ENCODE measurements at places on chromosomes 11 and 22. TPM values are rescaled to one million over a fixed set of nuclear protein-coding genes. Genes with fewer than 3 reads are reported as not detected.

The PDGFD gene
- total RNA-seq: not detected

The ZBTB44 gene
- 33.0 TPM for total RNA-seq

The IGF2 gene
- total RNA-seq: 1.5 TPM

The FANCF gene
- total RNA-seq: 19.9 TPM

The IL17REL gene
- total RNA-seq: not detected

The SLC22A12 gene
- not detected for total RNA-seq

- H3K27ac ChIP-seq: no peak overlapping the region
- peaks cover 3% of the 10 kb centered on the region for H3K27me3 ChIP-seq
- DNase-seq: no peak
- H3K4me1 ChIP-seq: no peaks in the 10 kb centered on the region
- no peaks in the 10 kb centered on the region for H3K36me3 ChIP-seq
Measured at GRCh38 chr11:68989936-68990606, 9.3 kb upstream of the MRGPRD start.

- H3K4me1 ChIP-seq: no peaks in the 10 kb centered on the region
- DNase-seq: no peak
- no peaks in the 10 kb centered on the region for H3K27me3 ChIP-seq
- H3K36me3 ChIP-seq: no peaks in the 10 kb centered on the region
- no peak overlapping the region for H3K27ac ChIP-seq
- no peak overlapping the region for H3K4me3 ChIP-seq
Measured at GRCh38 chr11:102900346-102900745, 25.6 kb upstream of the MMP12 start.

- no peak for DNase-seq
- peaks cover 44% of the 10 kb centered on the region for H3K36me3 ChIP-seq
- H3K4me1 ChIP-seq: peaks cover 32% of the 10 kb centered on the region
- H3K4me3 ChIP-seq: no peak overlapping the region
- H3K27me3 ChIP-seq: no peaks in the 10 kb centered on the region
- no peak overlapping the region for H3K27ac ChIP-seq
Measured at GRCh38 chr11:63896071-63896470, 20.9 kb downstream of the RCOR2 start.

DNA sequence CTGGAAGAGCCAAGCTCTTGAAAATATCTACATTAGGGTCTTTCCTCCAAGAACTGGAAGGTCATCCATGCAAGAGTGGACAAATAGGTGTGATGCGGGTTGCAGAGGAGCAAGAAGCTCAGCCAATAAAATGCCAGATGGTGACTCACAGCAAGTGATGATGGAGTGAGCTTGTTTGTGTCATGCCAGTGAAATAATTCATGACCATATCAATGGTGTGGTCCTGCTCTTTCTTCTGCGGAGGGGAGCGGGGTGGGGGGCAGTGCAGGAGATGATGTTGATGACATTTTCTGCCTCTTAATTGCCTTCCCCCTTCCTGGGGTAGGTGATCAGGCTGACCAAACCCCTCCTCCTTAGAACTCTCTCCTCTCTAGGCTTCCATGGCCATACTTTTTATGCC, 118.5 kb upstream of the TIMP3 start:
- no peaks in the 10 kb centered on the region for H3K4me1 ChIP-seq
- H3K27me3 ChIP-seq: no peaks in the 10 kb centered on the region
- H3K4me3 ChIP-seq: no peak overlapping the region
- no peak overlapping the region for H3K27ac ChIP-seq
- DNase-seq: no peak

DNA sequence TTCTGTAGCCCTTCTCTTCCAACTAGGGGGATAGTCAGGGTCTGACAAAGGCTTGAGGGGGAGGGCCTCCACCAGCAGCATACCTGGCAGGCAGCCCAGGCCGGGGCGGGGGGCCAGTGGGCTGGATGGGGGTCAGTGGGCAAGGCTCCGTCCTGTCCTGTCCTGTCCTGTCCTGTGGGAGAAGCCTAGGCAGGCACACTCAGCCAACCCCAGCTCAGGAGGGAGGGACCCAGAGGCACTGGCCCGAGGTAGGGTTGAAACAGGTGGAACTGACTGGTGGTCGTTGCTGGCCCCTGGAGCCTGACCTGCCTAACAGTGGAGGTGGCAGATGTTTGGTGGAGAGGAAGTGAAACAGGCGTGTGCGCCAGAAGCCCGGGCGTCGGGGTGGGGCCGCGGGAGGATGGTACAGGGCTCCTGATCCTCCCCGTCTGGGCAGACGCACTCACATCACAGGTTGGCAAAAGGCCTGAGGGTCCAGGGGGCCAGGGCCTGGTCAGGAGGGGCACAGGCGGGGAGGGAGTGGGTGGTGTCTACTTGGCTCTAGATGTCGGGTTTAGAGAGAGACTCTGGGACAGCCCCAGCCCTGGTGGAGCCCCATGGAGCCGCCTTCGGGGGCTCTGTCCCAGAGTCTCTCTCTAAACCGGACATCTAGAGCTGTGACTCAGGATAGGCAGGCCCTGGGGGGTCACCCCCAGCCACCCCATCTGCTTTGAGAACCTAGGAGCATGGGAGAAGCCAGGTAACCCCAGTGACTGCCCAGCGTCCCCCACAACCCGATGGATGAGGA, 32.5 kb upstream of the GRAMD4 start:
- H3K27ac ChIP-seq: peak overlapping the region; percentile 61
- DNase-seq: no peak
- peaks cover 3% of the 10 kb centered on the region for H3K27me3 ChIP-seq
- peak overlapping the region; percentile 74 for H3K4me3 ChIP-seq
- H3K36me3 ChIP-seq: peaks cover 2% of the 10 kb centered on the region

DNA sequence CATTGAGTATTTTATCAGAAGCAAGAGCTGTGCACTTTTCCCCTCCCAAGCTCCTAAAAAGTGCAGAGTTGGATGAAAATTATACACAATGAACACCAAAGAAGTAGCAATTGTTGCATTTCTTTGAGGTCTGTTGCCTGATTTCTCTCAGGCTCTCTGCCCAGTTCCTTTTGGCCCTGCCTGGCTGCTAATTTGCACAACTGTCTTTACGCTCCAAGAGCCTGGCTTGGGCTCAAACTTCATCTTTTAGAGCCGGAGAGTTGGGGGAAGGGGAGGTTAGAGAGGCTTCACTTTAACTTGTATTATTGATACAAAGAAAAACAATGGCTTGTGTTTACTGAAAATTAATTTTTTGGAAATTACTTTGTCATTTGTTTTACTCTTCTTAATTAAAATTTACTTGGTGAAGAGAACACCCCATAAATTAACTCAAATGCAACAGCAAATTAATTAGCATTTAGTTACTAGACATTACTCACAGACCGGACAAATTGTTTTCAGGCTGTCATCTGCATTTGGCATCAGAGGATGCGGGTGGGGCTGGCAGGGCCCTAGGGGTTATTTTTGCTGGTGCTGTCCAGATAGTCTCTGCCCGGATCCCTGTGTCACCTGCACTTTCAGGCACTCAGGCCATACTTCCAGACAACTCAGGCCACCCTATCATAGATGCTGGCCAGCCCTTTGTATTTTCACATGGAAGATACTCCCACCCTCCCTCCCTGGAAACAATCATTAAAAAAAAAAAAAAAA, 407.3 kb downstream of the NXPE2 start:
- no peak overlapping the region for H3K27ac ChIP-seq
- H3K4me3 ChIP-seq: no peak overlapping the region
- H3K27me3 ChIP-seq: no peaks in the 10 kb centered on the region
- DNase-seq: no peak

DNA sequence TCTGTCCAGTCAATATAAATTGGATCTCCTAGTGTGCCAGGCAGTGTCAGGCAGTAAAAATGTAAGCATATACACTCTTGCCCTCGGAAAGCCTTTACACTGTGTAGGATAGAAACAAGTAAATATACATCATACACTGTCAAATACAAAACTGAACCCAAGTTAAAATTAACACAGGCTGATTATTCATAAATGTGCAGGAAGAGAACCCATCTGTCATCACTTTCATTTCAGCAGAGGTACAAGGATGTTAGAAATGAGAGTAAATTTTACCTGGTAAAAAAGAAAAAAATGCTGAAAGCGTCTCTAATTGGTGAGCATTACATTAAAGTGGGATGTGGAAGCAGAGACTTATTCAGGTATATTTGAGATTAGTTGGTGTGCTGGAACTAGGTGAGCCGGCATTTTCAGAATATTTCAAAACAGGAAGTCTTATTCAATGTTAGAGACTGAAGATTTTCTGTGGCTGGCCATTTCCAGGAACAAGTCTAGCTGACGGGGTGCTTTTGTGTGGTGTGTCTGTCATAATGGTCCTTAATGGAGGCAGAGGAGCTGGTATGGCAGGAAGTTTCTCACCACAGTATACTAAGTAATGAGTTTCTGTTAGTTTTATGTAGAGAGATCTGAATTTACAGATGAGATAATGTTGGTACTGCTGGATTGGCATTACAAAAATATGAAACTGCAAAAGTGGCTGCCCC, 192.6 kb downstream of the CASP12 start:
- peak; percentile 79 for DNase-seq
- peaks cover 3% of the 10 kb centered on the region for H3K36me3 ChIP-seq
- peak overlapping the region; percentile 94 for H3K27ac ChIP-seq

DNA sequence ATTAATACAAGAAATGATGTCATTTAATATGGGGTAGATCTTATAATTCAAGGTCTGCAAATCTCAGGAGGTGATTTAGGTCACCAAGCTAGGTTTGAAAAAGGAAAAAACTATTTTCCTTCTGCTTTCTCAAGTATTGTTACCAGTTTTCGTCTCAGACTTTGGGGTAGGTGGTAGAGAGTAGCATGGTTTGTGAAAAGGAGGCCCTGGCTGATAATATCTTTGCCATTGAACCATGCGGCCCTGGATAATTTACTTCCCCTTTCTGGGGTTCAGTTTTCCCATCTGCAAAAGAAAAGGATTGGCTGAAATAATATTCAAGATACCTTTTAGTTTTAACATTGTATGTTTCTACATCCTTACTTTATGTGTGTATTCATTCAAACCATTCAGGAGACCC, 92.1 kb downstream of the WNT11 start:
- H3K36me3 ChIP-seq: peaks cover 4% of the 10 kb centered on the region
- no peaks in the 10 kb centered on the region for H3K27me3 ChIP-seq
- H3K27ac ChIP-seq: no peak overlapping the region
- no peak overlapping the region for H3K4me3 ChIP-seq

DNA sequence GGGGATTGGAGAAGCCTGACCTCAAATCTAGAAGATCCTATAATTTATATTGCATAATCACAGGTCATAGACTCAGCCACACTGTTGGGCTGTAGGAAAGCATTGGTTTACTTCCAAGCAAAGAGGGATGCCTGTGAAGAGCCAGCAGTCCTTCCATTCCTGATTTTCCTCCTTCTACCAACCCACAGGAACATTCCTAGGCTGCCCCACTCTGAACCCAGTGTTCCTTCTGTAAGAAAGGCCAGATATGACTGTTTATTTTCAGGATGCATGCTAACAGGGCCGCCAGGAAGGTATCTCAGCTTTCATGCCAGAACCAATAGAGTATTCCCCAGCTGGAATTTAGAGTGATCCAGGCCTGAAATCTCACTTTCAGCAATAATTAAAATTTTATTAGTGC, 197.1 kb downstream of the ETS1 start:
- H3K27ac ChIP-seq: no peak overlapping the region
- peaks cover 9% of the 10 kb centered on the region for H3K36me3 ChIP-seq
- H3K4me3 ChIP-seq: no peak overlapping the region
- DNase-seq: no peak
